Ascending aorta (tissue), 2 donors: ENCODE measurements at places on chromosomes 6 and 20.

DNA sequence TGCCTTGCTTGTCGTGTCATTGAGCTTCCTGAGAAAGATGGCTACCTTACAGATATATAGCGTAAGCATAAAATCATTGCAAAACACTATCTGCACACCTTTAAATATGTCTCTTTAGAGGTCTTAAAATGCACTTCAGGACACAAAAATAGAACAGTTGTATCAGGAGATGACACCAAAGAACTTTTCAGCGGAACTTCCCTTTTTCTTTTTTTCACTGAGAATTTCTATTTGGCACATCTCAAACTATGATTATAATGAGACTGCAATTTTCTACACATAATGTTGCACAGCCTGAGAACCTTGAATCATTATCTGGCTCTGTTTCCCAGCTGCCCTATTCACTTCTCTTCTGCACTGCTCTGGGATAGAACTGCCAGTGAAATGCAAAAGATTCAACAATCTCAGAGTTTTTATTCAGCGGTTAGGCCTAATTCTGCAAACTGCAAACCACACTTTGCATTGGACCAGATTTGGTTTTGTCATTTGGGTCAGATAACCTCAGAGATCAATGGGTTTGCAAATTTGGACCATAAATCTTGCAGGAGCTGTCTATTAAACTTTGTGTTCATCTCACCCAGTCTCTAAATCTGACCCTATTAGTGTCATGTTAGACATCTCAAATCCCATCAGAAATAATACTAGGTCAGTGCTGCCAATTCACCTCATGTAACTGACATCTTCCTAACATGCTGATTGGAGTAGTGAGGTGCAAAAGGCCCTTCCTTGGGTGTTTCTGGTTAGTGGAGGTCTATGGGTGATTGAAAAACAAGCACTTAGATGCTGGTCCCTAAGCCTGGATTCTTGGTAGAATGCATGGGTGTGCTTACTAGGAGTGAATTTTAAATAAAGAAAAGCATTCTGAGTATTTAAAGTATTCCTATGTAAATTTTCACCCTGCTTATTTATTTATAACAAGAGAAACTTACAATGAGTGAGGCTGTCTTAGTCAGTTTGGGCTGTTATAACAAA is 382.7 kb downstream of the UTRN start:
- no peak for DNase-seq

DNA sequence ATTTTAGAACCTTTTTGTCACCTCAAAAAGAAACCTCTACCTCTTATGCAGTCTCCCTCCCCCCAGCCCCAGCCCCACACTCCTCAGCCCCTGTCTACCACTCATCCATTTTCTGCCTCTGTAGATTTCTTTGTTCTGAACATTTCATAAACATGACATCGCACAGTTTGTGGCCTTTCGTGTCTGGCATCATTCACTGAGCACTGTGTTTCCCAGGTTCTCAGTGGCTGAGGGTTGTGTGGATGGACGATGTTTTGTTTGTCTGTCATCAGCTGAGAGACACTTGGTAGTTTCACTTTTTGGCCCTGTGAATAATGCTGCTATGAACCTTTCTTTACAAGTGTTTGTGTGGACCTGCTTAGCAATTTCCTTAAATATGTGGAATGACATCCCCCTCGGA is 64.5 kb downstream of the FAM120B start:
- DNase-seq: no peak

GRCh38 chr20:5491455-5491854 is 174.7 kb upstream of the PROKR2 start:
- no peak for DNase-seq

DNA sequence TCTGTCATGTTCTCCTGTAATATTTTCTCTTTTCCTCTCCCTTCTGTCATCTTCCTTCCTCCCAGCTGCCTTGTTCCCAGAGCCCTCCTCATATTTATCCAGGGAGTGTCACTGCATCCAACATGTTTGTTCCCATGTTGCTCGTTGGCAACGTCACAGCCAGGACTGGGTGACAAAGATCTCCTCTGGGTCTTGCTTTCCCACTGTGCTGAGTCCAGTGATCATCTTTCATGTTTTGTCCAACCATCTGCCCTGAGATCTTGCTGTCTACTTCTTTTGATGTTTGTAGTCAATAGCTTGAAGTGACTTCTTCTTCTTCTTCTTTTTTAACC is 26.6 kb downstream of the FARS2 start:
- DNase-seq: no peak

DNA sequence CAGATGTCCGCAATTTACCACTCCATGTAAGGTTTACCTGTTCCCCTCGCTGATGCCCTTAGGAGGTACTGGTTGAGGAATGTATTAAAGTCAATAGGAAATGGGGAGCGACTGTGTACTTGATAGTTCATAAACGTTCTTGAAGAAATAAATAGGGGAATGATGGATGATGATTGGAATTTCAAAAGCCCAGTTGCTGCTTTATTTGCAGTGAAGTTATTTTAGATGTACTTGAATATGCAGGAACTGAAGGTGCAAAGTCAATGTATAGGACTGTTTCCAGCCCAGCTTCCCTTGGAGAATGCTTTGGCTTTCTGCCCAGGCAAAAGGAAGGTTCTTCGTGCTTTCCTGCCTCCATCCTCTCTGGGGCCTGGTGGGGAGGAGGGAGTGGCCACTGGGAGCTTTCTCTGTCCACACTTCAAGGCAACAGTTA is 19.8 kb downstream of the ADGRF5 start:
- DNase-seq: no peak
